ENCODE measurements at places on chromosomes 6 and 20.

- no peak for DNase-seq
Observed at GRCh38 chr6:110353457-110354001, 4.6 kb downstream of the METTL24 start.

DNA sequence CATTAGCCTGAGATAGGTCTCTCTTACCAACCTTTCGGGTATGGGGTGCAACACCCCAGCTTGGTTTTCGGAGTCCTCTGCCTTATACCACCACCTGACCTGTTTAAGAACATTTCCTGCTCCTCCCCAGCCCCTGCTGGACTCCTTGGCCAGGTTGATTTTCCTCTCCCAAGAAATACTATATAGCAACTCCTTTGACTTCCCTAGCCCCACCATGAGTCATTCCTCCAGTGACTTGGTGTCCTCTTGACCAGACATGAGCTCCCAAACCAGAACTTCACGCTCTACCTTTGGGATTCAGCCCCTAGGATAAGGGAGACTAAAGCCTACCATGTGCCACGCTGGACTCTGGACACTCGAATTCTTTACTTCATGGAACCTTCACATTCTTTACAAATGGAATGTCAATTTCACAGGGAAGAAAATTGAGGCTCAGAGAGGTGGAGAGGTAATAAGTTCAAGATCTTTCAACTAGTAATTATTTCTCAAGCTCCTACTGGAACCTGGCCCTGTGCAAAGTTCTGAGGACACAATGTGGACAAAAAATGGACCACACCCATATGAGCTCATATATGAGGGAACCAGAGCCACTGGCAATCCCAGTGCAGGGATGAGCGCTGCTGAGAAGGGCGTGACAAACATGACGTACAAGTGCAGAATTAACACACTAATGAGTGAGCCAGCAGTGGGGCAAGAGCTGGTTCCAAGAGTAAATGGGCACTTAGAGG, 48.2 kb downstream of the SIRPA start:
- DNase-seq: no peak

- DNase-seq: no peak
Observed at GRCh38 chr6:8085053-8085511, 17.3 kb downstream of the EEF1E1 start.

GRCh38 chr20:41273445-41273844, 44.1 kb downstream of the ZHX3 start:
- no peak for DNase-seq

DNA sequence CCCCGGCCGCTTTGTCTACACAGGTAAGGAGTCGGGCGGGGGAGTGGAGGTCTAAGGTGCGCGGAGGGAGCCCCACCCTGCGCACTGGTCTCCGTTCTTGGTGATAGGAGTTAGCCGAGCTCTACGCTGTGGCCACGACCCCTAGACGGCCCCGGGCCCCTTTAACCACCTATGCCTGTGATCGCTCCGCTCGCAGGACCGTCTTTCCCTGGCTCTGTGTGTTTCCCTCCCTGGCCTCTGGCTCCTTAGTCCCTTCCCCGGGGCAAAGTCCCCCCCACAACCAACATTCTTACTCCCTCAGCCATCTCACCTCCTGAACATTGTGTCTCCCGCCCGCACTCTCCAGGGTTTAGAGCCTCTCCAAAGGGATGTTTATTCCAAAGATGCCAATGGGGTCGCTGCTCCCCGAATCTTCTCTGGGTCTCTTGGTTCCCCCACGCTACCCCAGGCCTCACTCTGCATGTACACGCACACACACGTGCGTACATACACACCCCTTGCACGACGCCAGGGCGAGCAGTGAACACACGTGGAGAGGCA, 50.4 kb downstream of the CPXM1 start:
- no peak for DNase-seq

- no peak for DNase-seq
Observed at GRCh38 chr20:37734228-37734985, 40.6 kb downstream of the CTNNBL1 start.

DNA sequence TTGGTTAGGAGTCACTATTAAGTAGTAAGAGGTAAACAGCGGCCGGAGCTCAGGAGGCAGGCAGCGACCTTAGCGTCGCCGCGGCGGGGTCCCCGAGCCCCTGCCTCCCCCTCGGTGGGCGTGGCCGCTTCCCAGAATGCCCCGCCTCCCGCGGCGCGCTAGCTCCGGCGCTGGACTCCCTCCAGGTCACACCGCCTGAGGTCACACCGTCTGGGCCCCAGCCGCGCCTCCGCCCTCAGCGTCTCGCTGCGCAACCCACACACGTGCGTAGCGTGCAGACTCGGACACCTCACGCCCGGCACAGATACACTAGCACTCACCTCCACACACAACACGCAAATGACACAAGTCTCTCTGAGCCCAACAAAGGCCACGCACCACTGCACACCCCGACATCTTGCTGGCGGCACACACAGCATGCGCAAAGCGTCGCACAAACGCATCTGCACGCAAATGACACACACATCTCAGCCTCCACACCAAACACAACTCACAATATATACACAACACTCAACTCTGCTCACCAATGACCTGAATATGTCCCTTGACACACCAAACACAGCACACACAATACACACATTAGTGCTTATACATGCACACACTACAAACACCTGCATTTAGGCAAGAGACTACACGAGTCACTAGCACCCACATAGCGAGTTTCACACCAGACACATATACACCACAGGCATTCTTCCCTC, 17.6 kb upstream of the CDKN1A start:
- DNase-seq: no peak

GRCh38 chr6:132362442-132363185, 38.7 kb downstream of the MOXD1 start:
- no peak for DNase-seq

- DNase-seq: no peak
Observed at GRCh38 chr6:142280265-142280664, 21.5 kb upstream of the ADGRG6 start.

GRCh38 chr20:15494851-15495250, 1078.4 kb downstream of the KIF16B start:
- DNase-seq: no peak

DNA sequence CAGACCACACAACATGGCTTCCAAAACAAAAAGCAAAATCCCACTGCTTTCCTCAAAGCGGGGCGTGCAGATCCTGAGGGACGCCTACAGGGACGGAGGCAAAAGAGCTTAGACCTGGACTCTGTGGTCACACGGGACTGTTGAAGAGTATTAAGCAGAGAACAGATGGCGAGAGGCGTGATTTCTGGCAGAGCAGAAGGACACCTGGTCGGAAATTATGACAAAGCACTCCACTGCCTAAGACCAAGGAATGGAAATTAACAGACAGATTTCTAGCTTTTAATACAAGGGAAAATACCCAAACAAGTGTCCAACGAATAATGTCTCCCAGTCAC, 15.4 kb downstream of the CST7 start:
- DNase-seq: no peak

DNA sequence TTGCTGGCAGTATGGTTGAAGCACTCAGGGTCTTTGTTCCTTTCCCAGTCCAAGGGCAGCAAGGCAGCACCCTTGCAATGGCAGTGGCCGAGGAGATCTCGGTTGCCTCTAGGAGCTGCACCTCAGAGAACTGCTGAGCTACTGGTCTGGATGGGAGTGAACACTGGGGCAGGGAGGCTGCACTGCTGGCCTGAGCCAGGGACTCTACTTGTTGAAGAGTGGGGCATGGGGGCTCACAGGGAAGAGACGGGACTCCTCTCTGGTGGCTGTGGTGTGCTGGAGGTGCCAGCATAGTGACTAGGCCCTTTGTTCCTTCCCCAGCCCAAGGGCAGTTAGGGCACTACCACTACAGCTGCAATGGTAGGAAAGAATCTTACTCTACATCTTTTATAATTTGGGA, 203.0 kb downstream of the ZDHHC14 start:
- no peak for DNase-seq

GRCh38 chr6:114714836-114715507, 372.1 kb upstream of the HS3ST5 start:
- no peak for DNase-seq

GRCh38 chr20:50392138-50392866, 117.9 kb upstream of the PTPN1 start:
- no peak for DNase-seq

GRCh38 chr6:129644567-129645015, 65.4 kb downstream of the ARHGAP18 start:
- DNase-seq: no peak

- no peak for DNase-seq
Observed at GRCh38 chr6:127786109-127786508, 114.7 kb downstream of the THEMIS start.

DNA sequence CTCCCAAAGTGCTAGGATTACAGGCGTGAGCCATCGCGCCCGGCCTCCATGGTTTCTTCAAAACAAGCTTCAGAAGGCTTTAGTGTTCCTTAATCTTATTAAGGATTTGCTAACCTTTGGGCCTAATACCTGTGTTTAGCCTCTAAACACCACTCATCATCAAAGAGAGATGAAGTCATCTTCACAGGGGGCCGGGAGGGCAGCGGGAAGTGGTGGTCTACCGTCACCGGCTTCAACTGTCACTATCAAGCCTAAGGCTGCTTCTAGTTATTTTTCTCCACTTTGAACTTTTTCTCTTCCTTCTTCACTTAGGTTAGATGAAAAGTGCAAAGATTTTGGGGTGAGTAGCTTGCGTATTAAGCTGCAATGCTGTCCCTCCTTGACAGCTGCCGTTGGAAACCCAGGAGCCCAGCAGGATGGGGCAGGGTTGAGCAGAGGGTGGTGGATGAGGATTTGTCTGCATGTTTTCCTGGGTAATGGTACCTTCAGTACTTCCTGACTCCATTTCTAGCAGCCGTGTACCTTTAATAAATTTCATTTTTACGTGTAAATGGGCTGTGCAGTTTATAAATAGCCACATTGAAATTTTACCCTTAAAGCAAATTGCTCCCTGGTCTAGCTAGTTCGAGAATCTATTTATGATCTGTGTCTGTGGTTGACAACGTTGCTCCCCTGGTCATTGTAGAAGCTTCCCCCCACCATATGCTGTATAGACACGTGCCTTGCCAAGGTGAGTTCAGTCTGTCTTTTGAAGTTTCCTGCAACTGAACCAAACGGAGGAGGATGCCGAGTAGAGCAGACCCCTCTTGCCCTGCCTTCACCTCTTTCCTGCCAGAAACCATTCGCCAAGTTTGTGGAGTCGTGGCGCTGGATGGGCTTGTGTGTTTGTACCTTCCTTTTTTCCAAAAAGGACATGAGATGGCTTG, 64.8 kb downstream of the SYNJ2 start:
- no peak for DNase-seq

DNA sequence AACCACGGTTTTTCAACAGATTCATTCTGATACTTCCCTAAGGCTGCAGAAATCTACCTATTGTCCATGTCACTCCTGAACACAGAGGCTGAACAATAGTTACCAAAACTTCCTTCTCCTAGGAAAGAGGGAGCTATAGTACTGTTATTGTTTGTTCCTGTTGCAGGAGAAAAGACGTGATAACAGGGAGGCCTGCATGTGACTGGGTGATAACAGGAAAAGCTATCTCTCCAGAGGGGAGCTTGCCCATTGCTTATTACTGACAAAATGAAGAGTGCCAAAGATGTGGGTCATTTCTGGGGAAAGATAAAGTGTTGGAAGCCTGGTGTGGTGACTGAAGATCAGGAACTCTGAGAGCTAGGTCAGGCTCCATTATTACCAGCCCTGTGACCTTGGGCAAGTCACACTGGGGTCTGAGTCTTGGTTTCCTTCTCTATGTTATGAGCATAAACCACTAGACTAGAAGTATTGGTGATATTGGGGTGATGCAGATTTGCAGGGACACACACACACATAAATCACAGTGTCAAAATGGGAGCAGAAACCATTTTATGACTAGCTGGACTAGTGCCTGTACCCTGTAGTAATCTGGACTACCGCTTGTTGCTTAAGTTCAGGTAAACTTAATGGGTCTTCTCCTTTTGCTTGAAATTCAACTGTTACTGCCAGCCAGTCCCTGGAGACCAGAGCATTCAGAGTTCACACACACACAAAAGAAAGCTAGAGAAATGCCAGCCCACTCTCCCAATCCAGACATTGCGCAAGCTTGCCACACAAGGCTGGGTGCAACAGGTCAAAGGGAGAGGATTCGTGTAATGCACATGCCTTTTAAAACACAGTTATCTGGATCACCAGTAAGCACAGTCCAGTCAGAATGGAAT, 136.0 kb upstream of the CNR1 start:
- no peak for DNase-seq

DNA sequence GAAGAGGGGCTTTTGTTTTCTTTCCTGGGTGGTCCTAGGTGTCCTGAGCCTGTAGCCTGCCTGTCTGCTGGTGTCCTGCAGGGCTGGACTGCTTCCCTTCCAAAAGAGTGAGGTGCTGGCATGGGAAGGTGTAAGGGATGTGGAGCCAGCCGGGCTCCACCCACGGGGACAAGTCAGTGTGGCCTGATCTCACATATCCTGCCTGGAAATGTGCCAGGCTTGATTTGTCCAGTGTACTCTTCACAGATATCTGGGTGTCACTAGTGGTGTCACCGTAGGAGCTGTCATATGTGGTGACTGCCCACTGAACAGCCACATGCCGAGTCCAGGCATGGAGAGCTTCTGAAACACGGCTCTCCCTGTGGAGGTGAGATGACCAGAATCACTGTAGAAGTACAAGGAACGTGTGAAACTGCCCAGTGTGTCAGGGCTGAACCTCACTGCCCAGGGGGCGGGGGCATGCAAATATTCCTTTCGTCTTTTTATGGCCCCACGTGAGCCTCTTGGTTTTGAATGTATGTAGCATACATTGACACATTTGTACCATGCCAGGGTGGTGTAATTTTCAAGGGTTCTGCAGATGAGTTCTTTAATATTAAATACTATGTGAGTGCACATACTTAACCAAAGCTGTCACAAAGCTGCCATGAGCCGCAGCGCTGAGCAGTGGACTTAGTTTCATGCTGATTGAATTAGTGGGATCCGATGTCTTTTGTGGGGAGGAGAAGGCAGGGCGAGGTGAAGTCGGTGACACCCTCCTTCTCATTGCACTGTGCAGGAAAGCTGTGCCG, 55.8 kb downstream of the CDH4 start:
- DNase-seq: no peak

GRCh38 chr20:31949877-31950646, 1.8 kb downstream of the PDRG1 start:
- no peak for DNase-seq
